CD4-positive, alpha-beta T cell treated with Interferon alpha-2 for 1 hour (primary cell): ENCODE measurements at places on chromosomes 4 and X.

DNA sequence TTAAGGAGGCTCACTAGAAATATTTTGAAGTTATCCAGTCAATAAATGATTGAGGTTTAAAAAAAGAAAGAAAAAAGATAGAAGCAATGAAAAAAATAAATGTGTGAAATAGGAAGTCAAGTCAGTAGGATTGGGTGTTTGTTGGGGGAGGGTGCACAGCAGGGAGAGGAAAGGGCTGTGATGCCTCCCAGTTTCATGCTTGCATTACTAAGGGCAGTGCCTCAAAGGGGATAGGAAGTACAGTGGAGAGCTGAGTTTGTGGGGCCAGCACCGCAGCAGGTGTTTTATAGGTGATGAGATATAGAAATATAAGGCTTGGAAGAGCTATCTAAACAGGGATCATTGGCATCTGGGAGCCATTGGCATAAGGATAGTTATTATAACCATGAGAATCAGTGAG, 919.2 kb downstream of the STIM2 start:
- no peak for DNase-seq

DNA sequence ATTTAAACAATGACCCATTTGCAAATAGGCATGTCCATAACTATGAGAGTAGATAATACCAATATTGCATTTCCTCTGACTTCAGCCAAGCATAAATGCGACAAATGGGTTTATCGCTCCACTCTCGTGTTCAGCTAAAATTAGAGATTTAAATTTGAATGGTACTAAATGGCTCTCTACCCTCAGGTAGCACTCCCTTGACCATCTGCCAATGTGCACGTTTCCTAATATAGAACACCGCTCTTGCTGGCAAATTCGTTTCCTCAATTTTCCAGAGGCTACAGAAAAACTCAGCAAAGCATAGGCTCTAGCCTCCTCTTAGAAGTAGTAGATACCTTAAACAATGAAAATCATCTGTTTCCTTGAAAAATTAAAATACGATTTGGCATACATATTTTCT, 251.6 kb downstream of the ADGRA3 start:
- no peak for DNase-seq

GRCh38 chr4:24335616-24336015, 248.7 kb downstream of the DHX15 start:
- DNase-seq, result no peak

GRCh38 chr4:79287718-79288117, 38.1 kb downstream of the NAA11 start:
- no peak for DNase-seq

DNA sequence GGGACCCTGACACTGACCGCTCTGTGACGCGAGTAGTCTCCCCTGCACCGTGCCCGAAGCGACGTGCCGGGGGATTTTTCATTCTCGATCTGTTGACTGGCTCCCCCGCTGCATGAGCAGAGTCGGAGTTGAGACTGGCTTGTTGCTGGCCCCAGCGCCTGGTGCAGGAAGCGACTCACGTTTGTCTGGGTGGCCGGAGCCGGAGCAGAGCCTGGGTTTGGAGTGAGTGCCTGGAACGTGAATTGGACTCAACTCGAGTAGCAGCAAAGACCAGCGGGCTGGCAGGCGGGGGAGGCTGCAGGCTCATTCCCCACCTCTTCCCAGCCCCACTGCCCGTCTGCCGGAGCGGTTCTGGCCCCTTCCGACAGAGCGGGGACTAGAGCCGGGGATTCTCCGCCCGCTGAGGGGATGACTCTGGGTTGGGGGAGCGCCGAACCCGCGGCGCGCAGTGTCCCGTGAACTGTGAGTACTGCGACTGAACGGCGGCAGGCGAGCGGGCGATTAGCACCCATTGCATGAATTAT, 554 bp downstream of the PCDH7 start:
- DNase-seq, result no peak

DNA sequence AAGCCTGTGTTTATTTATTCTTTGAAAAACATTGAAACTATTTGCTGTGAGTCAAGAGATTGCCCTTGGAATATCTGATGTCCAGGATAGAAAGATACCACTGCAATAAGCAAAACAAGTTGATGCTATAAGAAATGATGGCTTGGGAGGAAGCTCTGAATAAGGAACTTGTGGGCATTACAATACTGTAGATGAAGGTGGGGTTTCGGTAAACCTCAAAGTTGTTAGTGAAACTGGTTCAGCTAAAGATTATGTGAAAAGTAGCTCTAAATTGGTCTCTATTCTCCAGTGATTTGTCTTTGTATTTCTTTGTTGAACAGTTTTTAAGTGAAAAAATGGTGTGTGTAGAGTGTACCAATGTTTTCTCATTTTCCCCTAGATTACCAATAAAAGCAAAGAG, 128.7 kb downstream of the AKAP4 start:
- DNase-seq, result no peak

- DNase-seq, result no peak
Observed at GRCh38 chr4:154073107-154073822, 284.4 kb upstream of the SFRP2 start.

GRCh38 chr4:25358515-25359275, 18.4 kb upstream of the ANAPC4 start:
- DNase-seq, result no peak

GRCh38 chr4:38765382-38765781, 17.4 kb downstream of the TLR10 start:
- no peak for DNase-seq

GRCh38 chr4:123603165-123603564, 206.6 kb downstream of the SPRY1 start:
- DNase-seq, result no peak

DNA sequence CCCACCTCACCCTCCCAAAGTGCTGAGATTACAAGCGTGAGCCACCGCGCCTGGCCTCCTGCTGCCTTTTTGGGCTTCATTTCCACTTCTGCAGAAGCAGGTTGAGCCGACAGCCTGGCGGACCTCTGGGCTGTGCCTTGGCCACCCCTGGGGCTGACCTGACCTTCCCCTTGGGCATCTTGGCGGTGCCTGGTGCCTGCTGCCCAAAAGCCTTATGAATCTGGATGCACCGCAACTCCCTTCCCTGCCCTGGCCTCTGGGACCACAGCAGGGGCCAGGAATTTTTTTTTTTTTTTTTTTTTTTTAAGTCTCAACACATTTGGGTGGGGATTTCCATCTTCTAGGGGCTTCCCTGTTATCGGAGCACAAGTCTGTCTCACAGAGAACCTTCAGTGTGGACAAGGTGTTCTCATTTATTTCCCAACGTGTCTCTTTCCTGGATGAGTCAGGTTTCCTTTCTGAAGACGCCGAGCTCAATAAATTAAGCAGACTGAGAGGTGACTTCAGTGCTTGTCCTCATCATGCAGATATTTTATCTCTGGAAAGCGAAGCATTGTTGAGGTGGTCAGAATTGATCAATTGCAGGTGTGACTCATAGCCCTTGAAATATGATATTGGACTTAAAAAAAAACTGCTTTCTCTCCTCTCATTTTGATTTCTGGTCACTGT, 79.7 kb downstream of the SHROOM2 start:
- no peak for DNase-seq

- no peak for DNase-seq
Observed at GRCh38 chrX:39853417-39854030, 244.2 kb downstream of the BCOR start.

GRCh38 chr4:166994686-166995085, 239.6 kb downstream of the SPOCK3 start:
- DNase-seq, result no peak

DNA sequence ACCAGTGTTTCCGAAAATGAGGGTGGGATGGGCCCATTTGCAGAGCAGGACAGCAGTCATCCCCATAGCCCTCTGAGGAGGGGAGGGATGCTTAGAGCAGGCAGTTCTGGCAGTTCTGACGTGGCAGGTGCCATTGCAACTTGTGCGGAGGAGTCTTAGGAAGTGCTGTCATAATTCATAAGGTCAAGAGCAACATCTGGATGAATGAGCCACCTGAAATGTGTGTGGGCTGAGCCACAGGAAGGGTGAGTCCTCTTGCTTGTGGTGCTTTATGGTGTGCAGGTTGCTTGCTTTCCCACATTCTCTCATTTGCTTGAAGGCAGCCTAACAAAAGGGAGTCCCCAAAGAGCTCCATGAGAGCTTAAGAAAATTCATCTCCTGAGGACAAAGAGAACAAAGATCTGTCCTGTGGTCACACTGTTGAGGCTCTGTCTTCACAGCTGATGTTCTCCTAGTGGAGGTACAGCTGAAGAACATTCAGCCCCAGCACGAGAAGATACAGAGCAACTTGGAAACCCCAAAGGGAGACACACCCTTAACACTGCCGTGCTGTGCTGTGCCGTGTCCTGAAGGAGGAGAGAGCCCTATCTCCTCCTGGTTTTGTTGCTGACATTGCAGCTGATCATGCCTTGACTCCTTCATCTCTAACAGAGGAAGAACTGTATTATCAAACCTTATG, 60.3 kb downstream of the DLG3 start:
- no peak for DNase-seq

GRCh38 chr4:183244506-183244905, 75.6 kb downstream of the CLDN22 start:
- no peak for DNase-seq

DNA sequence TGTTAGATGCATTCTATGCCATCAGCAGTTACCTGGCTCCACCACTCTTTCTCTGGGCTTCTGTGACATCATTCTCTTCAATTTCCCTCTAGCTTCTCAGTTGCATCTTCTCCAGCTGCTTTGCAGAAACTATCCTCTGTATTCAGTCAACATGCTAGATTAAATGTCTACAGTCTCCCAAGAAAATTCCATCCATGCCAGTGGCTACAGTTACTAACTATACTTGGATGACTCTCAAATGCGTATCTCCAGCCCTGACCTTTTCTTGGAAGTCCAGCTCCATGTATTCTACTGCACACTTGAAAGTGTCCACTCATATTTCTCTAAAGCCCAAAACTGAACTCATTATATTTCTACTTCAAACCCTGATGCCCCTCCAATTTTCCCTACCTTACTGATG, 232.3 kb upstream of the TENM3 start:
- no peak for DNase-seq
